Left forelimb (tissue), 1 donor: ENCODE measurements at places on chromosomes 13 and 19.

DNA sequence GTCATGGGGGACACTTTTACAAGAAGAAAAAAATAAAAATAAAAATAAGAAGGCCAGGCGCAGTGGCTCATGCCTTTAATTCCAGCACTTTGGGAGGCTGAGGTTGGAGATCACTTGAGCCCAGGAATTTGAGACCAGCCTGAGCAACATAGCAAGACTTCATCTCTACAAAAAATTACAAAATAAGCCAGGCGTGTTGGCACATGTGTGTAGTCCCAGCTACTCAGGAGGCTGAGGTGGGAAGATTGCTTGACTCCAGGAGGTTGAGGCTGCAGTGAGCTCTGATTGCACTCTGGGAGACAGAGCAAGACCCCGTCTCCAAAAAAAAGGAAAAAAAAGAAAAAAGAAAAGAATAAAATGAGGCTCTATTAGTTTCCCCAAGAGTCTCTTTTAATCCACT, 157.0 kb downstream of the PTPRS start:
- no peak for DNase-seq

DNA sequence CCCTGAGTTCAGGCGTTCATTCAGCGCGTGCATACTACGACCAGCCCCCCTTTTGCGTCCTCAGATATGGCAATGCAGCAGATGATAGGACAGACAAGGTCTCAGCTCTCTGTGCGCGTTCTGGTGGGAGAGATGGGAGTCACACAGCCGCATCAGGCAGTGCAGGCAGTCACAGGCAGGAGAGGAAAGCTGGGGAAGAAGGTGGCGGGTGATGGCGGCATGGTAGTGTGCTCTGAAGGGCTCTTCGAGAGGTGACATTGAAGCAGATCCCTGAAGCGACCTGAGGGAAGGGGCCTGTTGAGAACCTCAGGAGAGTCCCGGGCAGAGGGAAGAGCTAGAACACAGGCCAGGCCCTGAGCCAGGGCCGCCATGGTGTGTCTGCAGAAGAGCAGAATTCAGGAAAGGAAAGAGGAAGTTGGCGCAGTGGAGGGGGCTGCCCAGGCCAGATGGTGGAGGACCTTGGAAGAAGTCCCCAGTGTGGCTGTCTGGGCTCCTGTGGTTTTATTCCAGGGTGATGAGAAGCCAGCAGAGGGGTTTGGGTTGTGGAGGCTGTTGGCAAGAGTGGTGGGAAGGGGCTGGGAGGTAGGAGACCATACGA, 3.5 kb downstream of the USF2 start:
- DNase-seq, result no peak

GRCh38 chr19:56372281-56372680, 21.1 kb downstream of the ZNF582 start:
- no peak for DNase-seq

GRCh38 chr13:67147342-67148133, 82.6 kb downstream of the PCDH9 start:
- no peak for DNase-seq

GRCh38 chr19:33465834-33466233, 55.8 kb downstream of the PEPD start:
- no peak for DNase-seq
